ENCODE measurements at places on chromosomes 16 and 17.

DNA sequence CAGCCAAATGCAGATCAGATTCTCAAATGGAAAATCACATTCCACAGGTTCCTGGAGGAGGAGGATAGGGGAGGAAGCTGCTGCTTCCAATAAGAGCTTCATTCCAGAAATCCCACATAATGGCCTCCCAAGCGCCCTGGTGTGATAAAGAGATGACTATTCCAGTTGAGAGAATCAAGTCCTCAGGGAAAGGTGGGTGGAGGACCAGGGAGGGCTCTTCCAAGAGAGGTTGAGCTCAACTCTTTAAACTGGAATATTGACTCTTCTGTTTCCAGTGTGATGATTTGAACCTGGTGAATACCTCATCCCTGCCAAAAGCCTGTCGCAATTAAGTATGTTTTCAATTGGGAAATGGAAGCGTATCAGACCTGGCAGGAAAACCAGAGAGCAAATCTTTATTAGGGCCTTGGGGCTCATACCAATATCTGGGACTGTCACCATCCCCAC, 81.4 kb upstream of the DYNLRB2 start:
- DNase-seq, result no peak

GRCh38 chr17:32567511-32567910, 80.7 kb downstream of the CDK5R1 start:
- DNase-seq, result no peak

DNA sequence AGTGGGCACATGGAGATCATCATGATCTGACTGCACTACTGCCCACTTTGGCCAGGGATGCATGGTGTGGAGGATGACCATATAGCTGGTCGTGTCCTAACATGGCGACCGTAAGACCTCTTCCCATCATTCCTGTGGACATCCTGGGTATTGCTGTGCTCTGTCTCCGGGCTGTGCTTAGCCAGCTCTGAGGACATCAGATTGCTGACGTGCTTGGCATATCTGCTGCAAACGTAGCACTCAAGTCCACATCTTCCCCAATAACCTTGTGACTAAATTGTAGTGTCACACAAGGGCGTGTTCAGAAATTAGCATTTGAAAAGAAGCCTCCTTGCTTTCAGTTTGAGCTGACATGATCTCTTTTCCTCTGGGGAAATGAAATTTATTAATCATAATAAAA, 373.2 kb downstream of the RBFOX1 start:
- DNase-seq, result no peak

- peak; percentile 78 for DNase-seq
Observed at GRCh38 chr16:88448461-88449266, 4.4 kb upstream of the ZFPM1 start.

DNA sequence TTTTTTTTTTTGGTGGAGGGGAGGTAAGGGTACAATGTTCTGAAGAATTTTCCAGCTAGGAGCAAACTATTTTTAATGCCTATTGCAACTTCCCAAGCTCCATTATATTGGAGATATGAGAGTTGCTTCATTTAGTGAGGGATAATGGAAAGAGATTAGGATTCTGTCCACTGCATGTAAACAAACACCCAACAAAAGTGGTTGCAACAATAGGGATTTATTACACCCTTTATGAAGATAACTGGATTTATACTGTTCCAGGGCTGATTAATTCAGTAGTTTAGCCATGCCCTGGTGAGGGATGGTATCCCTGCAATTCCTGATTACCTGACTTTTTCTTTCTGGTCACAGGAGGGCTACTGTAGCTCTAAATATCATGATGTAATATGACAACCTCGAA, 40.5 kb downstream of the MAP2K6 start:
- no peak for DNase-seq

DNA sequence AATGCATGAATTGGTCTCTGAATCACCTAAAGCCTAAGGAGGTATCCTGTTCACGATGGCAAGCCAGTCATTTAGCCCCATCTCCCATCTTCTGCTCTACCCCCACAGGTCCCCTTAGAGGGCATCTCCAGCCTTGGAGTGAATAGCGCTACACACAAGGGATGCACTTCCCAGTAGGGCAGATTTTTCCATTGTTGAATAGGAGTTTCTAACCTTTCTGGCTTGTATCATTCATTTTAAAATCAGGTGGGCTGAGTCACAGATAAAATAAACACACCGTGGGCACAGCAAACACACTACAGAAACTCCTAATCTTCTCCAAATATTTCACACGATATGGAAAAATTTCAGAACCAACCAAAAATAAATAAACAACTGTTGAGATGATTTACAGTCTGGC, 201.2 kb upstream of the NOG start:
- no peak for DNase-seq

DNA sequence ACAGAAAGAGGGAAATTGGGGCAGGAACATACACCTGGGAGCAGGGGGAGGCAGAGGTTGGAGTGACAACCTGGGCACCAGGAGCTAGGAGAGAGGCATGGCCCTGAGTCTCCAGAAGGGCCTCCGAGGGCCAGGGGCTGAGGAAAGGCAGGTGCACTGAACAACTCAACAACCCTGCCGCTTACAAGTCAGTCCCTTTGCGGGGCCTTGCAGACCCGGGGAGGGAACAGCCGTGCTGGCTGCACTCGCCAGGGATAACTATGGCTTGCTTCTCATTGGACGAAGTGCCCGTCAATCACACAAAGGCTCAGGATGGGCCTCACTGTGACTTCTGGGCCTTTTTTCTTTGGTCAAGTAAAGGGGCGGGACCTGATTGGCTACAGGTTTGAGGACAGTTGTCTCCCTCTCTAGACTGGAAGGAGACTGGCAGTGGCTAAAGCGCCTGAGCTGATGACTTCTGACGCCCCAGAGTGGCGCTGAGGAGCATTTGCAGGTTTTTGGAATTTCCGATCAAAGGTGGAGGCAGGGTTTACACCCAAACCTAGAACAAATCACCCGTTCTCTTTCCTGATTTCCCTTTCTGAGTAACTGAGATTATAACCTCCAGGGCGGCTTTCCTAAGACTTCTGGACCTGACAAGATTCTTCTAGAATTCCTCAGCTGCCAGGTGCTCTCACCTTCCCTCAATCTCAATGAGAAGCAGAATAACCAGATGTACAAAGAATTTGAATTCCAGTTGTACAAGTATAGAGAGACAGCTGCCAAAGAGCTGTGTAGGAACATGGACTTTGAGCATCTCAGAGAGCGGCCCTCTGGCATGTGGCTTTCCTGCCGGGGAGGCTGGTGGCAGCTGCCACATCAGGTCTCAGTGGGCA, 27.6 kb upstream of the ST6GALNAC2 start:
- DNase-seq, result no peak

DNA sequence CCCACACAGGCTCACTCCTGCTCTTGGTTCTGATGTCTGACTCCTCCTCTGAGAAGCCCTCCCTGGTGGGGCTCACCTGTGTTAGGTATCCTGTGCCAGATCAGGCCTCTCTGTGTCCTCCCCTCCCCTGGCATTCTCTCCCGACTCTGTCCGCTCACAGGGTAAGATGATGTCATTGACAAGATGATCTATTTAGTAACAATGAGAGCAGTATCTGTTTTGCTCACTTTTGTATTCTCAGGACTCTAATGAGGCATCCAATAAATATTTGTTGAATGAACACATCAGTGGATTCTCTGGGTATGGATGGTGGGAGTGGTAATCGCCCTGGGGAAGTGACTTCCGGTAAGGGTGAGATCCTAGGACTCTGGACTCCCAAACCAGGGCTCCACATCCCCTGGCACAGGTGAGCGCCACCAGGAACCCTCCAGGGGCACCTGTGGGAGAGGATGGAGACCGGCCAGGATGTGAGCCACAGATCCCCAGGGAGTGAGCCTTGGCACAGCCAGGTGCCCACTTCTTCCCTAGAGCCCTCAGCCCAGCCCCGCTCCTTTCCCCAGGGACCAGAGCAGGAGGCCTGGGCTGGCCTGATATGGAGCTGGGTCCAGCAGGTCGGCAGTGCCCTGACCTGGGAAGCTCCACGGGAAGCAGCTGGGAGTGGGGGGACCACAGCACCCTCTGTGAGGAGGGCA, 5.4 kb upstream of the HAP1 start:
- no peak for DNase-seq

- no peak for DNase-seq
Observed at GRCh38 chr16:17998550-17998949, 338.0 kb downstream of the NPIPA8 start.
